ENCODE measurements at places on chromosomes 4 and X. TPM values are rescaled to one million over a fixed set of nuclear protein-coding genes. Genes with fewer than 3 reads are reported as not detected.

Gene GPR82
- total RNA-seq, result 0.42 TPM

Gene DMRTC1
- not detected for total RNA-seq

Gene MXD4
- 61.3 TPM for total RNA-seq

- no peak for DNase-seq
Measured at GRCh38 chr4:125789023-125789422, 474.3 kb downstream of the FAT4 start.

- no peak for DNase-seq
Measured at GRCh38 chr4:143420227-143420626, 83.6 kb downstream of the GAB1 start.

GRCh38 chr4:173252024-173252935 is 81.9 kb downstream of the HMGB2 start:
- no peak for DNase-seq

DNA sequence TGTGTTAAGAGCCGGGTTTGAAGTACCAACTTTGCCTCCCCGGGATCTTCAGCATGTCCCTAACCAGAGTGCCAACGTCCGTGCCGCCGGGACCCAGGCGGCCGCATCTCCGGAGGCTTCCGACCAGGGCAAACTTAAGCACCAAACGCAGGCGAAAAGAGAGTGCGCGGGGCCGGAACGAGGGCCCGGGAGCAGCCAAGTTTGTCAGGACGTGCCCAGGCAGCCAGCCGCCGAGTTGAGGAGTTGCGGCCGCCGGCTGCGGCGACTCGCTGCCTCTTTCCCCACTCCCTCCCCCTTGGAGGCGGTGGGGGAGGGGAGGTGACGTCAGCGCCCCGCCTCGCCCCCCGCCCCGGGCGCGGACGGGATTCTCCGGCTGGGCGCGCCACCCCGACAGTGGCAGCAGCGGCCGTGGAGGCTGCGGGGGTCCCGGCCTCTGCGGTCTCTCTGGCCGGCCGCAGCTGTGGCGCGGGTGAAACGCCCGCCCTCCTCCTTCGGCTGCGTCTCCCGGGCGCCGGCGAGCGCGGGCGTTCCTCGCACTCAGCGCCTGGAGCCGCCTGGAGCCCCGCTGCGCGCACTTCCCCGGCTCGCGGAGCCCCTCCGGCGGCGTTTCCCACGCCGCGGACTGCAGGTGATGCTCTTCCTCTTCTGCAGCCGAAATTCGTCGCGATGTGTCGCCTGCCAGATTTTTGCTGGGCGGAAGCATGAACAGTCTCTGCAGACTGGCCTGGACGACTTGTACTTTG is 2.9 kb upstream of the FAT1 start:
- peak; percentile 94 for DNase-seq

- no peak for DNase-seq
Measured at GRCh38 chr4:95250544-95251137, 298.1 kb downstream of the UNC5C start.

DNA sequence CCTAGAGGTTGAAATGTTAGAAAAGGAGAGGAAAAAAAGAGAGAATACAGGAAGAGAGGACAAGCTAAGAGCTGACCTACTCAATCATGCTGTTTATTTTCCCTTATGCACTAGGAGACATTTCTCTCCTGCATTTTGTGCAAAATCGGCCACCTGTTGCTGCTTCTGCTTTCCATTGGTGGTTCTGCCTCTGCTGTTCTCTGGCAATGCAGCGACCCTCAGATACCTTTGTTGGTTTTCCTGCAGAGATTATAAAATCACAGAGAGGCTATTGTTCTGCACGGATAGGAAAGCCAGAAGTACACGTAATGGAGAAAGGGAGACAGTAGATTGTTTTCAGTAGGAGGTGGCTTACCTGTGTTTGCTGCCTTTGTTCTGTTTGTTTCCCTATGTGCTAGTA is 108.9 kb downstream of the UNC5C start:
- DNase-seq, result no peak

DNA sequence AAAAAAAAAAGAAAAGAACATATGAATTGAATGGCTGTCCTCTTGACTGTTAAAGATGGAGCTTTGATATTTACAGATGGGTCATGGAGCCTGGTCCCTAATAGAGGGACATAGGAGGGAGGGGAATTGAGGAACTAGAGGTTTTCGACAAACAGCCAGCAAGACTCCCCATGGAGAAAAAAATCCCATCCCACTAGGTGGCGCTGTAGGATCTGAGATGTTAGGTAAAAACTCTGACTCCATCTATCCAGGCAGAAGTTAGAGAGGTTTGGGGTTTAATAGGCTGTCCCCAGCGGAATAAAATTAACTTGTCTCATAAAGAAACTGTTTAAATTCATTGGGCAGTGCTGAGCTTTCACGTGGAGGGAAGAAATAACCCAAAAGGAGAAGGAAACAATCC is 45.9 kb downstream of the HMGB2 start:
- no peak for DNase-seq

DNA sequence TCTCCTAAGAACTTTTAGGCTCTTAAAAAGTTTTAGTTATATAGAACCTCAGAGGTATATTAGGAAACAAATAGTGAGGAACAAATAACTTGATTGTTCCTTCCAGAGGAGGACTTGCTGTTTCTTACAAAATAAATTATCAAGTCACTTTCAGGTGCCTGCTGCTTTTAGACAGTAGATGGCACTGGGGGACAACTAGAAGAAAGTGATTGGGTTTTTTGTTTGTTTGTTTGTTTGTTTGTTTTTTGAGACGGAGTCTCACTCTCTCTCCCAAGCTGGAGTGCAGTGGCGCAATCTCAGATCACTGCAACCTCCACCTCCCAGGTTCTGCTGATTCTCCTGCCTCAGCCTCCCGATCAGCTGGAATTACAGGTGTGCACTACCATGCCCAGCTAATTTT is 35.4 kb upstream of the CDKL5 start:
- DNase-seq, result no peak

GRCh38 chr4:122131562-122132157 is 20.5 kb upstream of the BLTP1 start:
- no peak for DNase-seq

DNA sequence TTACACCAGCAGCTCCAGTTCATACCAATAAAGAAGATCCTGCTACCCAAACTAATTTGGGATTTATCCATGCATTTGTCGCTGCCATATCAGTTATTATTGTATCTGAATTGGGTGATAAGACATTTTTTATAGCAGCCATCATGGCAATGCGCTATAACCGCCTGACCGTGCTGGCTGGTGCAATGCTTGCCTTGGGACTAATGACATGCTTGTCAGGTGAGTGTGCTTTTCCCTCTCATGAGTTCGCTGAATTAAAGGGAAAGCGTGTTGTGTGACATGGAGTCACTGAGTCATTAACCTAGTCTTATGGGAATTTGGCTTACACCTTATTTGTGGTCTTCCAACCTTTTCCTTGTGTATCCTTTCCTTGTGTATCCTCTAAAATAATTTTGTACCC is 15.9 kb downstream of the TMEM165 start:
- DNase-seq, result no peak

DNA sequence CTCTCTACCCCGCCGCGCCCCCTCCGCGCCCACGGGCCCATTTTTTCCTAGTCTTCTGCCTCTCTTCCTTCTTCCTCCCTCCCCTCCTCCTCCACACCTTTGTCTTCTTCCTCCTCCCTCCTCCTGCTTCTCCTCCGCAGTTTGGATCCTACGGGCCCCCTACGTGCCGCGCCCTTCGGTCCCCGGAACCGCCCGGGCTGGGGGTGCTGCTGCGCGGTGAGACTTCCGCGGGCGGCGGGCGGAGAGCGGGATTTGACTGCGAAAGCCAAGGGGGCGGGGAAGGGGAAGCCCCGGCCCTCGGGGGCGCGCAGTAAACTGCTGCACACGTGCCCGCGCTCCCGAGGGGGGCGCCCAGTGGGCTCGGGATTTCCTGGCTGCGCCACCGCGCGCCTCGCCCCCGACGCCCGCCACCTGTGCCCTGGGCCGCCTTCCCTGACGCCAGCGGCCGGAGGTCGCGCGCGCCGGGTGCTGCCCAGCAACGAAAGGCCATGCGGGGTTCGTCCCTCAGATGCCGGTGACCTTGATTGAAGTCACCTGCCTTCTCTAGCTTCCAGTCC is 3.3 kb upstream of the NKX3-2 start:
- DNase-seq, result no peak

DNA sequence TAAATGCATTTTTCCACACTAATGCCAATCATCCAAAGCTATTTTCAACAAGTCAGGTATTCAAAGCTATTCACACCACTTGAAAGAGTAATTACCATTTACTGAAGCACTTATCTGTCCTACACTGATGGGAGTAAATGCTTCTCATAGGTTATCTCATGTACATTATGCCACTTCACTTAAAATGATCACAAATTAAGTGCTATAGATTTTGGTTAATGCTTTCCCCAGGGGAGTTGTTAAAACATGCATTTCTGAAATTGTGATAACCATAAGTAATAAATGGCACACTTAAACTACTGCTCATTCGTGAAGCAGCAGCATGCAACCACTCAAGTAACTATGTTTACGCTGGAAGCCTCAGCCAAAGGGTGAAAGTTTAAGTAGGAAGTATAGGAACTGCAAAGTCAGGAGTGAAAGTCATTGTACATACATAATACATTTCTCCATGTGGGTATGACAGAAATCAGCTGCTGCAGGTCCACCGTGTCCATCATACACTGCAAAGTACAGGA is 6.6 kb downstream of the PPM1K start:
- no peak for DNase-seq

DNA sequence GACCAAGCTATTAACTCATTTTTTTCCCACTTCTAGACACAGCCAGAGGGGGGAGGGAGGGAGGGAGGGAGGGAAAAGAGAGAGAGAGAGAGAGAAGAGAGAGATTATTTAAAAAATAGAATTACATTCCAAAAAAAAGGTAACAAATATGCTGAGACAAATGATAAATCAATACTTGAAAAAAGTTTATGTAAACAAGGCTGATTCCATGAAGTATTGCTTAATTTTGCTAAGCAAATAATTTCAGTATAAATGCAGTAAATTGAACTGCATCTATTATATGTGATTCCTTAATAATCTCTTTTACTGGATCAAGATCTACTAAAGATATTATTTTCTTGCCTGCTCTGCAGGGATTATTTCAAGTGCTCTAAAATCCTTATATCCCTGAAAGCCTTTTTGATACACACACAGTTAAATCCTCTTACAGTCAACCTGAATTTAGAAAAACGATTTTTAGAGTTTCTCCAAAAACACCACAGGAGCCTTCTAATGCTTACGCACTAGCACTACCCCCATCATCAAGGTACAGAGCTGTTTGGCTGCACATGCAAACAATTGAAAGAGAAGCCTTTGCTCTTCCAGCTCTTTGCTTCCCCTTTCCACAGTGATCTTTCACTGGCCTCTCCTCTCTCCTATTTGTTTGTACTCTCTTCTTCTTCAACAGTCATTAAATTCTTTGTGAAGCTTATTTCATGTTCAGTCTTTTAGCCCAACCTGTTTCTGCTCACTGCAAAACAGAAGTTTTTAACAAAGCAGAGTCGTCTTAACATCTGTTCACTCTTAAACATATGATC is 426.3 kb upstream of the FAM241A start:
- no peak for DNase-seq

- no peak for DNase-seq
Measured at GRCh38 chrX:52923781-52924241, 26.7 kb downstream of the FAM156B start.

DNA sequence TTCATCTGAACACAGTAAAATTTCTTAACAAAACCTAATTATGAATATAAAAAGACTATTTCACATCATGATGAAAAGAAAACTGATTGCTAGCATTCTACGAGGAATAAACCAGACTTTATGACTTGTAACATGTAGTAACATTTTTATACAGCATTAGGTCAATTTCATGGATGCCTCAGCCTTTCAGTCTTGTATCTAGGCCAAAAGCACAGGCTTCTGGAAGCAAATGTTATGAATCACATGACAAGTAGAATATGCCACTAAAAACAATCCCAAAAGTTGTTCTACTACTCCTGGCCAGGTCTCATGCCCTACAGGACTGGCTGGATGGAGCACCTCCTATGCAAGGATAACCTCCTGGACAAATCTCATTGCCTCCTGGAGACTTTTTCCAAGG is 101.2 kb downstream of the ARHGAP6 start:
- no peak for DNase-seq

DNA sequence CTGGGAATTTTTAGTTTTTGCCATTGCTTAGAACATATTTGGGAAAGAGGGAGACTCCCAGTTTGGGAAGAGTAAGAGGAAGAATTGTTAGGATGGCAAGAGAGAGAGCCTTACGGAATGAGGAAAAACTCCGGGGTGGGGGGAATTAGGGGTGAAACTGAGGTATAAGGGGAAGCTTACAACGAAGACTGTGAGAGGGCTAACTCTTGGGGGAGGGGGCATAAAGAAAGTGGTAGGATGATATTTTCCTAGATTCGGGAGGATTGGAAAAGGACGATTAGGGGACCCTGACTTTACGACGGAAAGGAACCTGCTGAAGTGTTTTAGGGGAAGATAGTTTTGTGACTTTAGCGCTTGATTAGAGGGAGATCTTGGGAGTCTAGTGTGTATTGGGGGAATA is 86.2 kb upstream of the HPRT1 start:
- DNase-seq, result no peak

DNA sequence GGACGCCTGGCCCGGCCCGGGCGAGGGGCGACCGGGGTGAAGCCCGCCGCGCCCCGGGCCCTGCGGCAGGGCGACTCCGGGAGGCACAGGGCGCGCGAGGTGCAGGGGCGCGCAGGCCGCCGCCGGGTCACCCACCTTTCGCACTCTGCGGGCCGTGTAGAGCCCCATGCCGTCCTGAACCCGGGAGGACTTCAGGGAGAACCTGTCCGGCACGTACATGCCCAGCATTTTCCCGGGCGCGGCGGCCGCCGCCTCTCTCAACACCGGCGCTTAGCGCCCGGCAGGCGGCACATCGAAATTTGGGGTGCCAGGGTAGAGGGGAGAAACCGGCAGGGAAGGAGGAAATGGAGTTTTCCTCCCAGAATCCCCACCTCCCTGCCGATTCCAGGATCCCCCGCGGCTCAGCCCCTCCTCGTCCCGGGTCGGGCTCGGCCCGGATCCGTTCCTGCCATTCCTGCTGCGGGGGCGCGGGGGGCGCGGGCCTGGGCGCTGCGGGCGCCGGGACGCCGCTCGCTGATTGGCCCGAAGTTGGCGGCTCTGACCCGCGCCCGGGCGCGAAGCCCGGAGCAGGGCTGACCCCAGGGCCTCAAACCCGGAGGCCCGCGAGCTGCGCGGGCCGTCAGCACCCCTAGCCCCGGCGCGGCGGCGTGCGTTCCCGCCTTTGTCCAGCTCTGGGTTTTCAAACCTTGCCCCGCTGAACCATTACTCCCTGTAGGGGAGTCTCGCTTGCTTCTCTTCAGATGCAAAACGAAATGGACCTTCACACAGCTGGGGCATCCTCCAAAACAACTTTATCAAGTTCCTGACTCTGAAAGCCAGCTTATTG is at the start of gene PRDM5:
Gene PRDM5 (minus strand): TSS at position 346 of the 826 bp plus-strand sequence. CDS start 118 bp downstream, at position 228.
- DNase-seq, result peak; percentile 91

- DNase-seq, result no peak
Measured at GRCh38 chr4:30989508-30989907, 269.3 kb downstream of the PCDH7 start.

DNA sequence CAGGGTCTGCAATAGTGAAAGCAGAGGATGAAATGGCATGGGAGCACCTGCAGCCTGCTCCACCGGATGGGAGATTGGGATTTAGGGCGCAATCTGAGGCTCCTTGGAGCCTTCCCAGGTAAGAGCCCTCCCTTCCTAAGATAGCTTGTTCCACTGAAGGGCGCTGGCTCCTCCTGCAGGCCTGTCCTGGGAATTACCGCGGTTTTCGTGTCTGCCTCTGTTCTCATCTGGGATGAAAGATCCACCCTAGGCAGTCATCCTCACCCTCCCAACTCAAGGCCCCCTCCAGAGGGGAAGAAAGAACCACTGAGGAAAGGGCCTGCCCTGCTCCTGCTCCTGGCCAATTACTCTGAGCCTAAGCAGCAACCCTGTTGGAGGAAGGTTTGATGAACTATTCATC is 547.5 kb downstream of the SMARCA1 start:
- DNase-seq, result no peak

GRCh38 chr4:30802622-30803323 is 82.6 kb downstream of the PCDH7 start:
- no peak for DNase-seq
